T-helper 17 cell (primary cell): ENCODE measurements at places on chromosomes 1 and 21.

DNA sequence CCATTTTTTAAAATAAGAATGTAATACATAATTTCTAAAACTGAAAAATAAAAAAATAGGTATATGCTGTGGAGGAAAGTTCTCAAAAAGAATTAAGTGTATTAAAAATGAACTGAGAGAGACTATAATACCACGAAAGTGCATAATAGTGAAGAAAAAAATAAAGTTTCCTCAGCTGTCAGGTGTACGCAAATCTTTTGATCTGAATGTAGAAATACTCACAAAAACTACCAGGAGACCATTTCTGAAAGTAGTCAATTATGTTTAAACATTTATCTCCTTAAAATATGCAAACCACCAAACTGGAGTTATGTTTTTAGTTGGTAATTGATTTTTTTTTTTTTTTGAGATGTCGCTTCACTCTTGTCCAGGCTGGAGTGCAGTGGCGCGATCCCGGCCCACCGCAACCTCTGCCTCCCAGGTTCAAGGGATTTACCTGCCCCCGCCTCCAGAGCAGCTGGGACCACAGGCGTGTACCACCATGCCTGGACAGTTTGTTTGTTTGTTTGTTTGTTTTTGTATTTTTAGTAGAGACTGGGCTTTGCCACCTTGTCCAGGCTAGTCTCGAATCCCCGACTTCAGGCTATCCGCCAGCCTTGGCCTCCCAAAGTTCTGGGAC, 1169.2 kb upstream of the B3GALT2 start:
- no peak for DNase-seq

DNA sequence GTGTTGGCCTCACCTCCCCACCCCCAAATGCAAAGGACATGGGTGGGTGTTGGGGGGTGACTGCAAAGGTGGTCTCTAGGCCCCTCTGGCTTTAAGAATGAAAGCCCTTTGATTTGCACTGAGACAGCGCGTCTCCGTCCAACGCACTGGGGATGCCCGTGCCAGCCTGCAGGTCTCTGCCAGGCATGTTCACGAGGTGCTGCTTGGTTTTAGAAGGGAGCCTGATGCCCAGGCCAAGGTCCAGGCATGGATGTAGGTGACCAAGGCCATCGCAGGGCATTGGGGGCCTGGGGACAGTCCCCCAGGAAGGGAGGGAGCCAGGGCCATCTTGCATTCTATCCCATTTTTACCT, 363.6 kb upstream of the VAMP3 start:
- DNase-seq = no peak

- no peak for DNase-seq
These were observed 26.6 kb upstream of the FCRL4 start for GRCh38 chr1:157624471-157624870.

- no peak for DNase-seq
These were observed 744 bp upstream of the DDX20 start for GRCh38 chr1:111754984-111755330.

DNA sequence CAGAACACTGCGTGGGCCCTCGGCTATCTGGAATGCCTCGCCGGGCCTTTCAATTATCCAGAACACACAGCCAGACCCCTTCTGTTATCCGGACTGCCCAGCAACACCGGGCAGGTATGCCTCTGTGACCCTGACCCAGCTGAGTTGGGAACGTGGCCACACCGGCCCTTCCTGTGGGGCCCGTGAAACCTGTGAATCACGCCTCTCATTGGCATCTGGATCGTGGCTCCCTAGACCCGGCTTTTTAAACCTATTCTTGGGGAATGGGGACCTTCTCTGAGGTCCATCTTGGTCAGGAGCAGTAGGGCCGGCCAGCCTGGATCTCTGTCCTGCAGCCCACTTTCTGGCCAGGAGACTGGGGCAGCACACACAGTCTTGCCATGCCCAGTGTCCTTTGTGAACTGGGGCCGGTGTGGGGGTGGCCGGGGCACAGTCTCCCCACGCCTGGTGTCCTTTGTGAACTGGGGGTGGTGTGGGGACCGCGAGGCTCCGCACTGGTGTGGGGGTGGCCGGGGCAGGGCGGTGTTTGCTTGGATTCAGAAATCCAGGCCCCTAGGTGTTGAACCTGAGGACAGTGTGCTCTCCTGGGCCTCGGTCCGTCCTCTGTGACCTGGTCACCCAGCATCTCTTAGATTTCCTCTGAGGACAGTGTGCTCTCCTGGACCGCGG, 11.1 kb downstream of the COL18A1 start:
- no peak for DNase-seq

GRCh38 chr1:87156124-87156523, 172.6 kb upstream of the LMO4 start:
- DNase-seq = no peak

DNA sequence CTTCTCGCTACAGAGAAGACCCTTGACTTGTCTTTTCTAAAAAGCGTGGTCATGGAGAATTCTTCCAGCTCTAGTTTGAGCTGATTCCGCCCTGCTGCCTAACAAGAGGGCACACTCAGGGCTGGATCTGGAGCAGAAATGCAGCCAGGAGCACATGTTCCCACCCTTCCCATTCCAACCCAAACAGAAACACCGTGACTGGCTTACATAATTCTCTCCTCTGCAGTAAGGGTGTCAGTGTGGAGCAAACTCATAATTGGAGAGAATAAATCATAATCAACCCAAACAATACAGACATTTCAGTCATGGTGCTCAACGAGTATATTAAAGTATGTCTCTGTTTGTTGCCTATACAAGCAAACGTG, 34.5 kb downstream of the CTNNBIP1 start:
- DNase-seq = no peak

- DNase-seq = no peak
These were observed 118.7 kb upstream of the FOXD3 start for GRCh38 chr1:63203641-63204040.

DNA sequence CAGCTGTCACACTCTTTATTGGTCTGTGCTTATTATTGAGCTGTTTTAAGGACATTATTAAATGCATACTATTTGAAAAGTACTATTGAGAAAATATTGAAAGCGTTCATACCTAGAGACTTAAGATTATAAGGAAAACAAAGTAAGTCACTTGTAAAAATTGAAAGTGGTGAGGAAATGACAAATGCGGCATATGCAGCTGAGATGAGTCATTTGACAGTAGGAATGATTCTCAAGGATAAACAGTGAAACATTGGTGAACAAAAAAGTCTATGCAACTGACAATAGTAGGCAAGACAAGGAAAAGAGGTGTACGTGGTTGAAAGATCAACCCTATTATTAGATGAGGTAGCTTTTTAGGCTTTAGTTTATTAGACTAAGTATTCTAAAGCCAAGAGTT, 82.6 kb upstream of the MAP10 start:
- no peak for DNase-seq

GRCh38 chr21:27369234-27369633, 402.3 kb upstream of the ADAMTS5 start:
- DNase-seq = no peak

GRCh38 chr1:244449936-244450508, 1.7 kb downstream of the ADSS2 start:
- DNase-seq = no peak

- no peak for DNase-seq
These were observed 82.5 kb downstream of the OSBPL9 start for GRCh38 chr1:51699391-51699790.

DNA sequence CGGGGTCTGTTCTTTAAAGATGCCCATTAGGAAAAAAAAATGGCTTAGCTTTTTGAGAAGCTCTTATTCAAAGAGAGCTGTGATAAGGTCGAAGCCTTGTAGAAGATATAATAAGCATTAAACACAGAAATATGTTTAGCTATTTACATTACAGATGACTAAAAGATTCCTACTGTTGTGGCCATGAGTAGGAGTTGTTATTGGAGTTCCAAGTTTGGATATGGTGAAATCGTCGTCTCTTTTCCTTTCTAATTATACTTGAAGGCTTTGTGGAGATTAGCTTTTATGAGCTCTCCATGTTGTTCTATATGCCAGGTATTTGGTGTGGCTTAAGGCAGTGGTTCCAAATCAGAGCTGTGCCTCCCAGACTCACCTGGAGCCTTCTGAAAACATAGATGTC, 79.9 kb upstream of the LAMC2 start:
- DNase-seq = no peak

DNA sequence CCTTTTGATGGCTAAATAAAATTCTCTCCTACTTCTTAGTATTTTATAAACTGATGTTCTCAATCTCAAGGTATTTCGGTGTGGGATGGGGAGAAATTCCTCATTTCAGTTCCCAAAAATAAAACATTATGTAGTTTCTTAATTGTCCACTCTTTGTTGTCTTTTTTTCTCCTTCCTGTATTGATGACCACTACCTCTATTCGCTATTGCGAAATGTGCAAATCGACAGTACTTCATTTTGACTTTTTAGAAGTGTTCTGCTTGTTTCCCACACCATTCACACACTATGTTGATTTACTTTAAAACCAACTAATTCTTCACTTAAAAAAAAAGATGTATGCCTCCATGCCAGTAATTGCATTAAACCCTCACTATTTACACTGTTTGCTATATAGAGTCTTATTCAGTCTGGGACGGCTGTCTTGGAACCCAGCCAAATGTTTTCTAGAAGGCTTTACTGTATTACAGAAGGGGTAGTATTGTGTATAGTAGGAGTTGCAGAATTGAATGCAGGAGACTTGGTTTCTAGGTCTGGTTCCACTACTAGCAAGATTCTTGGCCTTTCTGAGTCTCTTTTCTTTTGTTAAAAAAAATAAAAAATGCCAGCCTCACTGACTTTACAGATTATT, 5.6 kb downstream of the RNF2 start:
- no peak for DNase-seq

GRCh38 chr1:105641407-105641806, 1415.1 kb upstream of the PRMT6 start:
- no peak for DNase-seq

GRCh38 chr1:54699936-54700525, 15.6 kb upstream of the TTC4 start:
- no peak for DNase-seq

DNA sequence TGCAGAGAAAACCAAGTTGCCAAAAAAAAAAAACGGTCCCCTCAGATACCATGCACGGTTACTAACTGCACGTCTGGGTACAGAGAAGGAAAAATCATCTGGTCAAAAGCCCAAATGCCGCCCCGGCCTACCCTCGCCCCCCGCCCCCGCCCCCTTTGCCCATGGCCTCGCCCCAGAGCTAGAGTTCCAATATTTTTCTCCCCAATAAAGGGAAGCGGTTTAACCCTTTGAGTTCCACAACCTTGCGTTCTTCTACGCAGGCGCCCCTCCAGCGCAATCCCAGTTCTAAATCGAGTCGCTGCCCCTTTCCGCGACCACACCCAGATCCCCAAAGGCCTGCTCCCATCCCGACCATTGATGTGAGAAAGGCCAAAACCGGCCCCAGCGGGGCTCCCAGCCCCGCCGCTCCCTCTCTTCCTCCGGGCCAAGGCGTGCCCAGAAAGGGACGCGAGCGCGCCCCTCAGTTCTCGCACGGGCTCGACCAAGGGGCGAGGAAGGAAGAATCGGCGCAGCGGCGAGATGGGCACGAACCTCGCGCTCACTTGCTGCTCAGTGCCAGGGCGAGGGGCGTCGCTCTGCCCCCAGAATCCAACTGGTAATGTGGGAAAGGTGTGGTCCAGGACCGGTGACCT, 797 bp downstream of the WDR47 start:
- DNase-seq = peak; percentile 13

DNA sequence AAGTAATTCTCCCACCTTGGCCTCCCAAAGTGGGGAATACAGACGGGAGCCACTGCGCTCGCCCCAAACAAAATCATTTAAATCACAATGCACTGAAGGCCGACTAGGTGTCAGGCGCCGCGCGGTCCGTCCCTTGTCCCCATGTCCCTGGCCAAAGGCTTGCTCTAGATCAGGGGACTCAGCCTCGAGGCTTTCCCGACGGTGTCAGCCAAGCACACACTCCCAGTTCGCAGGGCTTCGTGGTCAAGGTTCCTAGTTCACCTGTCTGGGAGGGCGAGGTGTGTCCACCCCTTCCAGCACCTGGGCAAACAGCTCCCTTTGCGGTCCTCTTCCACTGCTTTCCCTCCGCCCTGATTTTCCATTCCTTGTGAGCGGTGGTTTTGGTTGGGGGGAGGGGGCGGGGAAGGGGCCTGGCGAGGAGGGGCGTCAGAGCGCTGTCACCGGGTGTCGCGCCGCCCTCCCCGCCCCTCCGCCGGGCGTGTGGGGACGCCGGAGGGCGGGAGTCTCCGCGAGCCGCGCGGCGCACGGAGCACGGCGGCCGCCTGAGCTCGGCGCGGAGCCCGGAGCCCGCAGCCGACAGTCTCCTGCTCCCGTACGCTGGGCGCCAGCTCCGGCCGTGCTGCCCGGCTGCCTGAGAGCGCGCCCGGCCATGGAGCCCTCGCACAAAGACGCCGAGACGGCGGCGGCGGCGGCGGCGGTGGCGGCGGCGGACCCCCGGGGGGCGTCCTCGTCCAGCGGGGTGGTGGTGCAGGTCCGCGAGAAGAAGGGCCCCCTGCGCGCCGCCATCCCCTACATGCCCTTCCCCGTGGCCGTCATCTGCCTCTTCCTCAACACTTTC, at the start of gene STUM:
STUM (plus strand) TSS at position 509 of the 838 bp plus-strand sequence; CDS start at position 650, 141 bp downstream.
- no peak for DNase-seq

DNA sequence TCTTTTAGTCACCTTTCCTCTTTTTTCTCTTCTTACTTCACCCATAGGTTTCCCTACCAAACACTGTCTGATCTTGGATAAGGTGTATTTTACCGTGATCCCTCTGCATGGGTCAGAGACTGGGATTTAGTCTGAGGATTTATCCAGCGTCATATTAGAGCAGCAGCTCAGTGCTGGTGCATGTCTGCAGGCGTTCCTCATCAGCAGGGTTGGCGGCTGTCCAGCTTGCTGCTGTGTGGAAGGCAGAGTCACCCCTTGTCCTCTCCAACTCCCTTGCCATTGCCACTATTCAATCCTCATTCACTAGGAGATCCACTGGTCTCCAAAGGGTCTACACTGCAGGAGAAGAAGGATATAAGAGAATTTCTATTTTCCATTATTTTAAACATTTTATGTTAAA, 7.3 kb upstream of the FAM78B start:
- no peak for DNase-seq

DNA sequence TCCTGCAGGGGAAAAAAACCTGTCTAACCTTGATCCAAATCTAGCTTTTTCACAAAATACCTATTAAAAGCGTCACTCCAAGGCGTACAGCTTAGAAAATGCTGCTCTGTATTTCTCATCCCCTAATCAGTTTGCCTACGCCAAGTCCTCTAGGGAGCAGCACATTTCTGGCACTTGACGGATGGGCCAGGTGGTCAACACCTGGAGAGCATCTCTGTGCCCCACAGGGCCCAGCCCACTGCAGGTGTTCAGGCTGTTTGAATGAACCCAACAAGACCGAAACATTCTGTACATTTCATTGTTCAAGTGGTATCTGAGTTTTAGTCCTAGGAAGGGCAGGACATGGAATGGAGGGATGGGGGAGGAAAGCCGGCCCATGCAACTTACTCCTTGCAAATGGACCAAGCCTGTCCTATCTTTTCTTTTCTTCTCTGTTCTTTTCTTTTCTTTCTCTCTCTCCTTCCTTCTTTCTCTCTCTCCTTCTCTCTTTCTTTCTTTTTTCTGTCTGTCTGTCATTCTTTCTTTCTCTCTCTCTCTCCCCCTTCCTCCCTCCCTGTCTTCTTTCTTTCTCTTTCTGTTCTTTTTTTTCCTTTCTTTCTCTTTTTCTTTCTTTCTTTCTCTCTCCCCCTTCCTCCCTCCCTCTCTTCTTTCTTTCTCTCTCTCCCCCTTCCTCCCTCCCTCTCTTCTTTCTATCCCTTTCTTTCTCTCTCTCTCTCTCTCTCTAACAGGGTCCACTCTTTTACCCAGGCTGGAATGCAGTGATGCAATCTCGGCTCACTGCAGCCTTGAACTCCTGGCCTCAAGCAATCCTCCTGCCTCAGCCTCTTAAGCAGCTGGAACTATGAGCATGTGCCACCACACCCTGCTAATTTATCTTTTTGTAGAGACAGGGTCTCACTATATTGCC, 29.1 kb downstream of the IGFN1 start:
- DNase-seq = no peak
